ENCODE measurements at places on chromosomes 6 and 20. TPM values are rescaled to one million over a fixed set of nuclear protein-coding genes. Genes with fewer than 3 reads are reported as not detected.

GRCh38 chr6:45470131-45470738 is 92.5 kb upstream of the SUPT3H start:
- DNase-seq, result no peak

DNA sequence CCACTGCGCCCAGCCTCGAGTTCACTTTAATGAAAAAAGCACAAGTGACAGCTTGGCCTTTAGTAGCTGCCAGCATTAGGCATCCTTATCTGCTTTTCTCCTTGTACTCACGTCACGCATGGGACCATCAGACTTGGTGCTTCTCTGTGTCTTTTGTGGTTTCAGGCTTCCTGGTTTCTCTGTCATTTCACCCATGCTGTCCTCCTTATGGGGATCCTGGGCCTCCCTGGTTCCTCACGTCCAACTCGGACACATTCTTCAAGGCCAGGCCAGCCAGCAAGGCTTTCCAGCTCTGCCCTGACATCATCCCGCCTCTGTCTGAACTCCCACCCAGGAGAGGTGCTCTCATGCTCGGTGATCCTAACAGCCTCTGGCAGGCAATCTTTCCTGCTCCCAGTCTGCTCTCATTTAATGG is 83.2 kb downstream of the TIAM2 start:
- DNase-seq, result no peak

- DNase-seq, result no peak
These were observed 1.8 kb downstream of the WDR46 start for GRCh38 chr6:33286946-33287914.

- no peak for DNase-seq
These were observed 38.5 kb upstream of the HDDC2 start for GRCh38 chr6:125340175-125340835.

- no peak for DNase-seq
These were observed 164.3 kb upstream of the TFAP2D start for GRCh38 chr6:50549026-50549425.

GRCh38 chr20:51062065-51062464 is 39.2 kb upstream of the KCNG1 start:
- no peak for DNase-seq

GRCh38 chr6:157169656-157170055 is 153.7 kb downstream of the TMEM242 start:
- DNase-seq, result no peak

DNA sequence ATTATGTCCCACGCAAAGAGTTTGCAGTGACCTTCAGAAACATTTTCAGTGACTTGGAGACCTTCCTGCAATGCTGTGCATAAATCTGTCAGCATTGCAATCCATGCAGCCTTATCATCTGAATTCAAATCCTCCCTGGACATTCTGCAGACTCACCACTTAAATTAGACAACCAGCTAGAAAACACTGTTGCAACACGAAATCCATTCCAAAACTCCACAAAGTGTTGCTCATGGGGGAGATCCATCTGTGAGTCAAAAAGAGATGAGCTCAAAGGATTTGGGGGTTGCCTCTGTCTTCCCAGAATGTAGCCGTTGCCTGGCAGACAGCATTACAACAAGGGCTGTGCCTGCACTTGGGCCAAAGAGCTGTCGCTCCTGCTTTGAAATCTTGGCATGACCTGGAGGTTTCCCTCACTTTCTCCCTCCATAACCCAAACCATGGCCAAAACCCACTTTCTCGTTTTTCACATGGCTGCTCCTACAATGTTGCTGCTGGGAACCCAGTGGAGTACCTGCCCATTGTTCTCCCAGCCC is 163.5 kb upstream of the CDYL start:
- DNase-seq, result no peak

DNA sequence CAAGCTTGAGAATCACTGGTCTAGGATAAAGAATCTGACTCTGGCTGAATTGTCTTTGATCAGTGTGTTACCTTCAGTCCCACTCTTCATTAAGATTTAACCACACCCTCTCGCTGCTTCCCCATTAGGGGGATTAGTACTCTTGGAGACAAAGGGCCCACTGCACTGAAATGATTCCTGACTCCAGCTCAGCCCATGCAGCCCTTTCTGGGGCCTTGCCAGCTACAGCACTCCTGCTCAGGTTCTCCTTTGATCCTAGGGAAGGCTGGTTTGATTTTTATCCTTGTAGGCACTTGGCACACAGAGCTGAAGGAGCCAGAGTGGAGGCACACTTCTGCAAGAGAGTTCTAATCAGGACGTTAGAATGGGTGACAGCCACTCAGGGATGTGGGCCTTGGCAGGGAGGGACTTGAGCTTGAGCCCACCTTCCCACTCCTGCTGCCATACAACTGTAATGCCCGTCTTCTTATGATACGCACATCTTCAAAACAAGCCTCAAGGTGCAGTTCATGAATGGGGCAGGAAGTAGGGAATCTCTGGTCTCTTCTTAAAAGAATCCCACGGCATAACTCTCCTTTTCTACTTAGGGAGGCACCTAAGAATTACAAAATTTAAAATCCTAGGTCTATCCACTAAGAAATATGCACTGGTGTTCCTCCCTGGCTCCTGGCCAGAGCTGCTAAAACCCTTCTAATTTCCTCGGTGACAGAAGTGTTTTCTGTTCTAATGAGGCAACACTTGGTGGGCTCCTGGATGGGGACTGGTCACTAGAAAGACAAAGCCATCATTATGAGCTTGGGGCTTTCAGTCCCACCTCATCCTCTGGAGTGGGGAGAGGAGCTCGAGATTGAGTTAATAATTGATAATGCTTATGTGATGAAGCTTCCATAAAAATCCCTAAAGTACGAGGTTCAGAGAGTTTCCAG is 1.5 kb upstream of the SLA2 start:
- DNase-seq, result no peak

GRCh38 chr6:39204646-39205244 is 24.5 kb downstream of the KCNK5 start:
- no peak for DNase-seq

DNA sequence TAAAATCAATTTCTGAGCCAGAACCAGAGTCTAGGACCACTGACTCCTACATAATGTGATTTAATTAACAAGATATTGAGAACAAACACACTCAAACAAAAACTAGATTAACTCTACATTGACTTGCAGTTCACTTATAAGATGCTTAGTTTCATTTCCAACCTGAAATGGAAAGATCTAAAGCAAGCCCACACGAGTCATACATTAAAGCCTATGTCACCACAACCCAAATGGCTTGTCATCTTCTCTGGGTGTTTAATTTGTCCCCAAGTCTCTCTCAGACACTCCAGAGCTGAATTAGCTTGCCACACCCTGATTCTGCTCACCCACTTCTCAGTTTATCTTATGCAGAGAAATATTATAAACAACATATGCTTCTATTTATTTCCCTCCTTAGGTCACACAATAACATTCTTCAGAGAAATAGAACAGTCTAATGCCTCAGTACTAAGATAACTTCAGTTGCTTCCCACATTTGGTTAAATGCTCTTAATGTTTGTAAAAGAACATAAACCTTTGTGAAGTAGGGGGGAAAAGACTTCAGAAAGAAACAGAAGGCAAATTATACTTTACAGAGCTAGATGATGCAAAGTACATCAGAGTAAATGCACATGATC is 8.8 kb upstream of the FBXO30 start:
- no peak for DNase-seq

GRCh38 chr20:33267701-33268100 is 15.3 kb upstream of the BPIFB1 start:
- no peak for DNase-seq

GRCh38 chr6:100948381-100949133 is 67.4 kb upstream of the ASCC3 start:
- no peak for DNase-seq

DNA sequence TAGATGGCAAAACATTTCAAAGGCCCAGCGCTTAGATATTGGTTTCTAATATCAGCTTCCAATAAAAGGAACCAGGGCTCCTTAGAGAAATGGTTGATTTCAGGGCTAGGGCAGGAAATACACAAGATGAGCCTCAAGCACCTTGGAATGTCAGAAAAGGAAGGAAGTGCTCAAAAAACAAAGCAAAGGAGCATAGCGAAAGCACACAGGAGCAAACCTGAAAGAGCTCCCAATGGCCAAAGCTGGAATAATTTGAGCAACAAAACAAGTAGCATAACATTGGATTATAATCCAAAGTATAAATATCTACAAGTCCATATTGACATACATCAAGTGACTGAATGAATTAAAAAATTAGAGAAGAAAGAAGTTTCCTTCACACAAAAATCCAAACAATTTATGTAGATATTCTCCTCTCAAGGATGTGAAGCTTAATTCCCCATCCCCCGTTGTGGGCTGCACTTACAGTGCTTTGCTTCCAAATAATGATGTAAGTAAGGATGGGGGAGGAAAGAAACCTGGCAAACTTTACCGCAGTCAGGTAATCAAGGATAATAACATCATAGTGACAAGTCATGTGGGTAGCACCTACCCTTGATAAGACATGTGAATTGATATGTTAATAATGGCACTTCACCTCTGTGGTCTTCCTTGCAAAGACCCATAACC is 132.9 kb upstream of the DST start:
- DNase-seq, result no peak

GRCh38 chr6:3769610-3770009 is 18.1 kb upstream of the PXDC1 start:
- no peak for DNase-seq

DNA sequence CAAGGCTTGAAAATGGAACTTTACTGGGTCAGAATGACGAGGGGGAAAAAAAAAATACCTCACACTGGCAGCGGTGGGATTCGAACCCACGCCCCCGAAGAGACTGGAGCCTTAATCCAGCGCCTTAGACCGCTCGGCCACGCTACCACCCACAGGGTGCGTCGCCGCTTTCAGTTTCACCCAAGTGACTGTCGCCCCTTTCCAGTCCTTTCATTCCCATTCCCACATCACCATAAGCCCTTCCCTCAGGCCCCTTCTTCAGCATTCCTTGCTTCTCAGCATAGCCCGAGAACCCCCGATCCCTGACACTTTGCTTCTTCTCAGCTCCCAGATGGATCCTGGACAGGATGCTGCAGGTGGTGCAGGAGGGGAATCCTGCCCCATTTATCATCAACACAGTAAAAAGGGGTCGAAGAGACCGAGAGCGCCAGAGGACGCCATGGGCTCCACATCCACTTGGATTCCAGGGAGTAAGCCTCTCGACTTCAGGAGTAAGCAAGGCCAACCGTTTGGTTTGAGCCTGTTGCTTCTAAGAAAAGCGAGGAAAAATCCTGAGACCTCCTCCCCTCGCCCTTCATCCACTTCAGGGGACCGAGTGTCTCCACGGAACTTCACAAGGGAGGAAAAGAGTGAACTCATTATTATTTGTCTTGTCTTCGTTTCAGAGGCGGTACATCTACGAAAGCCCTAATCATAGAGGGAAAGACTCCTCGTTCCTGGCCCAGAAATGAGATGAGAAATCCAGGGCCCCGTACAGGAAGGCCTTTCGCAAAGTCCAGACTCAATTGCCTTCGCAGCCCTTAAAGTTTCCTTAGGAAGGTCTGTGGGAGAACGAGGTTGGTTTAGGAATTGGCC is 20.0 kb upstream of the TRIM27 start:
- DNase-seq, result peak; percentile 76

DNA sequence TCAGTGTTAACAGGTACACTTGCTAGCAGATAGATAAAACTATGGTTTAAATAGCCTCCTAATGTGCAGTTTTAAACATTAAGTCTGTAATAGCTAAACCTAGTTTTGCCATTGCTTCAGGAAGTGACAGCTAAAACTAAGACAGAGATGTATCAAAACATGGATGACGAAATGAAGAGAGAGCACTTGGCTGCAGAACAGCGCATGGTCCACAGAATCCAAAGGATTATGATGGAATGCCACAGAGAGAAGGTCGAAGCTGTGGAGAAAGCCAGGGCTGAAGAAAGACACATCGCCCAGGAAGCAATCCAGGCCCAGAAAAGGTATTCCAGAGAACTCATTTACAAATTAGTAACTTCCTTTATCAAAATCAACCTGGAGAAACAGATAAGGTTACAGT is 11.6 kb downstream of the C6orf163 start:
- DNase-seq, result no peak

DNA sequence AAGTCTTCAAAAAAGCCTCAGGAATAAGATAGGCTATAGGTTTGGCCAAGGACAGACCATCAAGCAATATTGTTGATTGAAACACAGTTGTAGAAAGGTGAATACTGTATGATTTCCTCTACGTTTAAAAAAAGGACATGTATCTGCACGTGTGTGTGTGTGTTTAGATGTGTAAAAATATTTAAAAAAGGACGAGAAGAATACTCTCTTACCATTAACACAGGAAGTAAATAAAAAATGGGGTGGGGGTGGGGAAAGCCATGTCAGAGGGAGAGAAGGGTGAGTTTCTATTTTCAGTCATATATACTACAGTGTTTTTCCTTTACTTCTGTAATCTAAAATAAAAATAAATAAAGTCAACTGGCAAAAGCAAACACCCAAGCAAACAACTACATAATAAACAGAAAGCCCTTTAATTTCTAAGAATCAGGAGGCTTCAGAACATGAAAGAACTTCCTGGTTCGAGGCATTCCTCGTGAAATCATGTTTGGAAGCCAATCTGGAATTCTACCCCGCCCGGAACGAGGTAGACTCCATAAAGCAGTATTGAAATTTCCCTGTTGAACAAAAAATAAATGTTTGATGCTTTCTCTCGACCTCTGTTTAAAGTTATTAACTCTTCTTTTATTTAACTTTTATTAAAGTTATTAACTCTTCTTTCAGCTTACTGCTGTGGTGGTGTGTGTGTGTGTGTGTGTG is 158.1 kb upstream of the ZNF217 start:
- no peak for DNase-seq

- DNase-seq, result no peak
These were observed 148.1 kb upstream of the TENT5A start for GRCh38 chr6:81900616-81901015.

DNA sequence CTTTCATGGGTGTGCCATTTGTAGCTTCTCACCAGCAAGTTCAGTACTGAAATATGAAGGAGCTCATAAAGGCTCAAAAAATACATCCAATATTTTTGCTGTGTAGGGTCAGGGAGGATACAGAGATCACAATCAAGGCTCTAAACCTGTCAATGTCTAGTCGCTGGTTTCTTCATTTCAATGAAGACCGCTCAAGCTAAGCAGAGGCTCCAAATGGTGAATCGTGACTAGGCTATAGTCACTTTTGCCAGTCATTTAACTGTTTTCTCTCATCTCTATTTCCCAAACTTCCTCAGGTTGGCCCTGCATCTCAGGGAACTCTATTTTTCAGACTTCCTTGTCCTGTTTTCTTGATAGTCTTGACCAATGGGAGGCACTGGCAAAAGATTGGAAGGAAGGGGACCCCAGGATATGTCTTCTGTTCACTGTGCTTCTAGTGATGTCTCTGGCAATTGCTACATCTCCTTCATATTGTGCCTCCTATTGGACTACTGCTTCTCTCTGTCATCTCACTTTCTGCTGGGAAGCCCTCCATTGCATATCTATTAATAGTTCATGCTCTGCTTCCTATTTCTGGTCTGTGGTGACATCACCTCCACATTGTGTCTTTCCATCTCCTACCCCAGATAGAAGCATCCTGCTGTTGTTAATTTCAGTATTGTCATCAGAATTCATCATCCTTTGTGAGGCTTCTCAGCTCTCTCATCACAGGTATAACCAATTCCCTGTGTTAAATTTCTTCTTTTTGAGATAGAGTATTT is 87.7 kb upstream of the FAM184A start:
- DNase-seq, result no peak

NFS1 gene
- 39.7 TPM for total RNA-seq

PGC gene
- not detected for total RNA-seq

STX11 gene
- total RNA-seq, result 22.8 TPM

MACROD2 gene
- total RNA-seq, result 8.8 TPM

IMPG1 gene
- not detected for total RNA-seq

COL20A1 gene
- not detected for total RNA-seq

OR2B6 gene
- not detected for total RNA-seq

FGD2 gene
- 11.5 TPM for total RNA-seq

CDH4 gene
- not detected for total RNA-seq

RNF217 gene
- total RNA-seq, result 41.0 TPM

PRICKLE4 gene
- total RNA-seq, result 0.80 TPM

PGK2 gene
- not detected for total RNA-seq

ADA gene
- total RNA-seq, result 11.5 TPM

HTR1B gene
- total RNA-seq, result 0.33 TPM
